Bone marrow (tissue), 2 donors: ENCODE measurements at places on chromosomes 5 and 9.

DNA sequence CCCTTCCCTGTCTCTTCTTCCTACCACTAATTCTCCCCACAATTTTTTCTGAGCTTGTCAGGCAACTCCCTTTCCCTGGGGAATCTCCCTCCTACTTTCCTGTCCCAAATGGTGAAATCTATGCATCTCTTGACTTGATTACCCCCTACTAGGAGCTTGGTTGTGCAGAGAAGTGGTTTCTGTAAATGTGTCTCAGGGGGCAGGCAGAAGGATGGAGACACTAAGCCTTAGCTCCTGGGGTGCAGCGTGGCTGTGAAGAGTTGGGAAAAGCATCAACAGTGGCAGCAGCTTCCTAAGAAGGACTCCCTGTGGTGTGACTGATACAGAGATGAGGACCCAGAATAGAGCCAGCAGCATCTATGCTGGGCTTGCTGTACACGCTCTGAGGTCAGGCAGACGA lies 62.3 kb downstream of the NRG2 start:
- DNase-seq: no peak

DNA sequence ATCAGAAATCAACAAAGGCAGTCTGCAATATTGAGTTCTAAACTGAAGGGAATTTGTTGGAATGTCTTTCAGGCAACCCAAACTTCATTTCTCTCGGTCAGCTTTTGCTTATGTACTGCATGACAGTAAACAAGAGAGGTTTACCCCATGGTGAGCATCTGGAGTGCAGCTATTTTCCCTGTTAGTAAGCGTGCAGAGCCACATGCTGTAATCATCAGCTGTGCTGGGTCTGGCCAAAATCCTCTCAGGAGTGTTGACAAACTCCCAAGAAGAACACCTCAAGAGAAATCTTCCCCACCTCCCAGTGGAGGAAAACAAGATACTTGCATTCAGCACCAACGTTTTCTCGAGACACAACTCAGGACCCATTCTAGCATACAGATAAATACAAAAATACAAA lies 83.6 kb upstream of the ADAMTSL1 start:
- no peak for DNase-seq

- DNase-seq: no peak
Measured at GRCh38 chr5:23506329-23507236, 826 bp upstream of the PRDM9 start.

- DNase-seq: no peak
Measured at GRCh38 chr5:59779453-59779852, 114.1 kb downstream of the PDE4D start.

DNA sequence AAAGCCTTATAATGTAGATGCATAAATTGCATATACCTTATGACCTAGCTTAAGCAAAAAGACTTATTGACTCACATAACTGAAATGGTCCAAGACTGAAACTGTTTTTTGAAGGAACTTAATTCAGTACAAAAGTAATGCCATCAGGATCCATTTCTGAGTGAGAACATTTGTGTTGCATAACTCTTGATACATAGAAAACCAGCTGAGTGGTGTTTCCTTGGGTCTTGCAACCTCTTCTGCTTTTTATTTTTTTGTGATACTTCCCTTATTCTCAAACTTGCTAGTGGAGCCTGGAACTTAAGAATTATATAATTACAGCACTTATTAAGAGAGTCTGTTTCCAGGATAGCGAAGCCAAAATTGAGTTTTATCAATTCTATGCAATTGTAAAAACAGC lies 272.0 kb downstream of the MAN2A1 start:
- peak; percentile 13 for DNase-seq

DNA sequence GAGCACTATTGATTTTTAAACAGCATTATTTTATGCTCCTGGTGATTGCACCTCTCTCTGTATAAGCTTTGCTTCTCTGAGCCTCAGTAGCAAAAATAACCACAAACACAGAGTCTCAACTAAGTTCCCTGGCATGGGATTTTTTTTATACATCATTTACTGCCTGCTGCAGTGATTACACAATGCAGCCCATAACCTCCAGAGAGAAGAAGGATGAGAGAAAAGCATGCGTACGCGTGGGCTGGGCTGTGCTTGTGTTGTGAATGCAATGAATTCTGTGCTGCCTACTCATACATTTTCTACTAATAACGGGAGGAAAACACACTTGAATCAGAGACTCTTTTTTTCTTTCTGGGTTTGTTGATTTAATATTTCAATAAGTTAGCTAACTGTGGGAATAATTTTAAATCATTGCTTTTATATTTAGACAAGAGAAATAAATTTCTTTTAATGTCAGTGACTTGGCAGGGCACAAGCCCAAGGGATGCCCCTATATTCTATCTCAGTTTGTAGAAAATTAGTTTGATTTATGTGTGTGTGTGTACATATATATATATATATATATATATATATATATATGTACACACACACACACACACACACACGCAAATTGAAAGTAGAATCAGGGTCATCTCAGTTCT lies 351.5 kb downstream of the MED10 start:
- DNase-seq: no peak

- no peak for DNase-seq
Measured at GRCh38 chr9:29078063-29078666, 1504.9 kb upstream of the C9orf72 start.

GRCh38 chr5:117982691-117983090 lies 1005.7 kb downstream of the DTWD2 start:
- no peak for DNase-seq

DNA sequence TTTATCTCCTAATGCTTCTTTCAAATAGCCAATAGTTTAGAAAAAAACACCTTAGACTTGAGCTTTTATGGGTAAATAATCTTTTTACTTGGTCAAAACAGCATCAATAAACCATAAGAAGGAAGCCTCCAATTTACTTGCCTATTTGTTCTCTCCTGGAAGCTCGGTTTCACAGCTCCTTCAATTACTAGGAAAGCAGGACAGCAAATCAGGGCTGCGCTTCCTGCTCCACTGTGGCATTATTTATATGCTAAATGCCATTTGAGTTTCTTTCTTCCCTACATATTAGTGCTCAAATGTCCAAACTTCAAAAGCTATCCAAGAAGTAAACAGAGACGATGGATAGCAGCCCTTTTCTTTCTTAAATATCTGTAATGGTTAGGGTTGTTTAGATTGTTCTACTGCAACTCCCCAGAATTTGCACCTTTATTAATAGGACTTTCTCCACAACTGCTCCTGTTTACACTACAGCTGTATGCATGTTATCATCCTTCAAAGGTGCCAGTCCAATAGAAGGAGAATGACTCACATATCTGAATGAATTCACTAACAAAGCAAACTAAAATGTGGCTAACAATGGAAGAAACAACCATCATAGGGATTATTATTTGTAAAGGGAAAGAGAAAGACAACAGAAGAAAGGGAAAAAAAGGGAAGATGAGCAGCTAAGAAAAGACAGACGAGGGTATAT lies 58.7 kb downstream of the MED27 start:
- DNase-seq: no peak

- DNase-seq: no peak
Measured at GRCh38 chr9:18173923-18174322, 300.0 kb upstream of the ADAMTSL1 start.
